ENCODE measurements at places on chromosomes 5 and 9.

DNA sequence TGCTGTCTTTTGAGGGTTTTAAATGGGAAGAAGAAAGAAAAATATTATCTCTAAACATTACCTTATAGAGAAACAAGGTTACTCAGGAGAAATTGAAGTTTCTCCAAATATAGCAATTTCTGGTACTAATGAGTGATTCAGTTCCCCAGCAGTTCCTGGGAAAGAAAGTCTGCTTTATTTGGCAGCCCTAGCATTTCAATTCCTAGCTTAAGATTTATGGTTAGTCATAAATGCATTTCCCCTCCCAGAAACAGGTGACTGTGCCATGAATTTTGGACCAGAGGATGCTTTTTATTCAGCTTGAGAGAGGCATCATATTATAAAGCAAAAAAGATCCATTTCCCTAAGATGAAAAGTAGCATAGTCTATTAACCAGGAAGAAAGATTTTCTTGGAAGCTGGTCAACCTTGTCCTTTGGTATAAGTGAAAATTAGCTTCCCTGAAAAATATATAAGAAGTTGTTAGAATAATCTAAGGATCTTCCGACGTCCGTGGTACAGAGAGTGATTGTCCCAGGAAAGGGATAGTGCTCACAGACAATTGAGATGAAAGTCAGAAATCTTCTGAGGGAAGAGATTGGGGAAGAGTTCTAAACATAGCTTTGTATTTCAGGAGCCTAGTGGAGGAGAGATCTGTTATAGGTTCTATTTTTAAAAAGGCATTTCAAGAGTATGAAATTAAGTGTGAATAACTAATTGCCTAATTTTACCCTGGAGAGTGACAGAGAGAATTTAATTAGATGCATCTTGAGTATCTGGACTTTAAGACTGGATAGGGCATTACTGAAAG is 164.9 kb downstream of the ESM1 start:
- no peak for DNase-seq

GRCh38 chr9:133078486-133078885 is 16.7 kb downstream of the CEL start:
- no peak for DNase-seq

DNA sequence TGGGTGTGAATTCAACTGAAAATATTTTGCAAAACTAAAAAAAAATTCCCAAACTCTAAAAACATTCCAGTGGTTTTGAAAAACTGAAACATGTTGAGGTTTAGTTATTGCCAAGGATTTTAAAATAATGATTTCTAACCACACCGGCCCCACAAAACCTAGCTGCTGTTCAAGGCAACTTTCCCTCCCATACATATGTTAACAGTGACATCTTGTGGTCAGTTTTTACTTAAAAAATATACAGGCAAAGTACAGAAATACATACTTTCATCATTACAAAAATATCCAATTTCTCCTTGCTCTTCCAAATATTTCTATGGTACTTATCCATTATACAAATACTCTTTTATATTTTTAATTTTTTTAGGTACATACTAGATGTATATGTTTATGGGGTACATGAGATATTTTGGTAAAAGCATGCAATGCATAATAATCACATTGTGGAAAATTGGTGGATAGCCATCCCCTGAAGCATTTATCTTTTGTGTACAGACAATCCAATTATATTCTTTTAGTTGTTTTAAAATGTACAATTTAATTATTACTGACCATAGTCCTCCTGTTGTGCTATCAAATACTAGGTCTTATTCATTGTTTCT is 34.4 kb upstream of the MRPS30 start:
- DNase-seq, result no peak

DNA sequence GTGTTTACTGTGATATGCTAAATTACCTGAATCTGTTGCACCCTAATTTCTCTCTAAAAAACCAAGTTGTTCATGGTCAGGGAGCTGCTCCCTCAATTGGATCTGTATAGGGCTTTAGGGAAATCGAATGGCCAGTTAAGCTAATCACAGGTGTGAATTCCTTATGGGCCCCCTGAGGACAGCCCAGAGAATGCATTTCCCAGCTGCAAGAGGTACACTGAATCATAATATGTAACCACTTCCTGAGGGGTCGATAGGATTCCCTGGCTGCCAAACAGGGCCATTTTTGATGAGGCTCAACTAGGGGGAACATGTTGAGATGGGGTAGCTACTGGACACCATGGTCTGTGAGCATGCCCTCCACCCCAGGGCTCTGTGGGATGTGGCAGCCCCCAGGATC is 478.6 kb downstream of the CCDC171 start:
- no peak for DNase-seq

DNA sequence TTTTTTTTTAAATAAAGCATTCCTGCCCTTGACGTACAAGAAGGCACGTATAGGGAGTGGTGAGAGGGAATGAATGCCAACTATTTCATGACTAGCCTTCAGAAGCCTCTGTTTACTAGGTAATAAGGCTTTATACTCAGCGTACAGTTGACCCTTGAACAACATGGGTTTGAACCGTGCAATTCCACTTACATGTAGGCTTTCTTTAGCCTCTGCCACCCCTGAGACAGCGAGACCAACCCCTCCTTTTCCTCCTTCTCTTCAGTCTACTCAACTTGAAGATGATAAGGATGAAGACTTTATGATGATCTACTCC is 22.5 kb downstream of the CDC42SE2 start:
- no peak for DNase-seq

DNA sequence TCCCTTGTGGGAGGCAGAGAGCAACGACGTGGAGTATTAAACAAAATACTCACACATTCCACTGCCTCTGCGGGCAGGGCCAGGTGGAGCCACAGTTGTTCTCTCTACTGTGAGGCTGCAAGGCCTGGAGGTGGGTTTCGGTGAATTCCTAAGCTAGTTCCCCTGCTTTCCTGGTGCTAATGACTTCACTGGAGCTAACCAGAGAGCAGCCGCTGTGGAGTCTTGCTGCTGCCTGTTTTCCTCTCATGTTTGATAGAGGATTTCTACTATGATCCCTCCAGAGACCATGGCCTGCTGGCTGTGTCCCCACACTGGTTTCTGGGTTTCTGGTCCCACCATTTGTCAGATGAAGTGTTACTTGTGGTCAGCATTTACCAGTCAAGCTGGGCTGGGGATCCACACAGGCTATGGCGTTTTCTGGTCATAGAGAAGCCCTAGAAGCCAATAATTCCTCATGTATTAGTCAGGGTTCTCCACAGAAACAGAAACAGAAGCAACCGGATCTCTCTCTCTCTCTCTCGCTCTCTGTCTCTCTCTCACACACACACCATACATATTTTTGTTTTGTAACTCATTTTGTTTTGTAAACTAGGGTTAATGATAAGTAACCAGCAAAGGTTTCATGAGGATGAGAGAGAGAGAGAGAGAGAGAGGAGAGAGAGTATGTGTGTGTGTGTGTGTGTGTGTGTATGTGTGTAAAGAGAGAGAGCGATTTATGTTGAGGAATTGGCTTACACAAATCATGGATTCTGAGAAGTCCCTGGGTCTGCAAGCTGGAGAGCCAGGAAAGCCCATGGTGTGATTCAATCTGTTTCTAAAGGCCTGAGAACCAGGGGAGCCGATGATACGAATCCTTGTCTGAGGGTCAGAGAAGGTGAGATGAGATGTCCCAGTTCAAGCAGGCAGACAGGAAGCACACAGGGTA is 403.0 kb downstream of the GADD45G start:
- no peak for DNase-seq

DNA sequence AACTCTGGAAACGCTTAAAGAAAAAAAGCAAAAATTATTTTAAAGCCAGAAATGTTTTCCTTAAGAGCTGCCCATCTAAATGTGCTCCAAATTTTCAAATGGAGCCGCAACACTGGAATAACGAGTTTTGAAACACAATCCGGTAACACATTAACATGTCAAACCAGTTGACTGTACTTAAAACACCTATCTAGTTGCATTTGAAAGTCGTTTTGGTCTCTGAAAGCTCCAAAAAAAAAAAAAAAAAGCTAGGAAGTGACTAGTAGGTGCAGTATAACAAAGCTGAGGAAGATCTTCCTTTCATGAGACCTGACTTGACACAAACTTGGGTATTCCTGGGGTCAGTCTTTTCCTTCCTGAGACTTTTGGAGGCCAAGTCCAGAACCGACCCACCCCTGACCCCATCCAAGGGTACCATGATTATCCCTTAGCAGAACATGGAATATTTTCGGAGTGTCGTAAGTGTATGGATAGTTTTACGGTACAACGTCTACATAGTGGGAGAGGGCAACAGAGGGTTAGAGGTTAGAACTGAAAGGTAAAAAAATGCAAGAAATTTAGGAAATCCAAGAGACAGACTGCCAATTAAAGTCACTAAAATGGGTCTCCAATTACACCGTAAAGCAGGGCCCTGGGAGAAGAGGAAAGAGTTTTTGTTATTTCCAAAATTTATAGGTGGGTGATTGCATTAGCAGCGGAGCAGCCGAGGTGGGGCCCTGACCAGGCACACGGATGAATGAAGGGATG is 812 bp downstream of the CETN3 start:
- DNase-seq, result no peak

DNA sequence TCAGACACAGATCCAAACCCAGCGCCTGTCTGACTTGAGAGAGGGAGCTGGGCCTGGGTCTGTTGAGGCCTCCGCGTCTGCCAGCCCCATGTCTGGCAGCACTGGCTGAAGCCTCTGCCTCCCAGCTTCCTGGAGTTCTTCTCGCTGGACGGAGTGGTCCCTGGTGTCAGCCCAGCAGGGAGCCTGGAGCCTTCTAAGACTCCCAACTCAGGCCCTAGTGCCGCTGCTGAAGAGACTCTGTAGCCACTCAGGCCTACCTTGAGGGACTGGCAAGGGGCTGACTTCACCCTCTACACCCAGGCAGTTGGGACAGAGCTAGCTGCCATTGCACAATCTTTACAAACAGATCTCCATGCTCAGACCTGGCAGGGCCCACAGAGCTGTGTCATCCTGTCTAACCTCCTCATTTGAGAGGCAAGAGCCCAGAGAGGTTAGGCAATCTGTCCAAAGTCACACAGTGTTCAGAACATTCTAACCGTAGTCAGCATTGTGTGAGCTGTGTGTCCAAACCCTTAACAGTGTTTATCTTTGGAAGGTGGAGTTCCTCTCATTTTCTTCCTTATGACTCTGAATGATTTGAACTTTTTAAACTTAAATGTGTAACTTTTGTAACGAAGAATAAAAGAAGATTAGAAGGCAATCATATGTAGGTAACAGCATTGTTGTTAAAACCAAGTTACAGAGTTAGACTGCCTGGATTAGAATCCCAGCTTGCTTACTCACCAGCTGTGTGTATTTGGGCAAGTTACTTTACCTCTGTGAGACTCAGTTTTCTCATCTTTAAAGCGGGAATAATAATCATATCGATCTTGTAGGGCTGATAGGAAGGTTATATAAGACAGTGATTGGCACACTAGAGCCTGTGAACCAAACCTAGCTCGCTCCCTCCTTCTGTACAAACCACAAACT is 4.6 kb upstream of the DUSP1 start:
- DNase-seq, result no peak

- no peak for DNase-seq
These were observed 63.8 kb downstream of the ANKRD55 start for GRCh38 chr5:56169281-56169680.

DNA sequence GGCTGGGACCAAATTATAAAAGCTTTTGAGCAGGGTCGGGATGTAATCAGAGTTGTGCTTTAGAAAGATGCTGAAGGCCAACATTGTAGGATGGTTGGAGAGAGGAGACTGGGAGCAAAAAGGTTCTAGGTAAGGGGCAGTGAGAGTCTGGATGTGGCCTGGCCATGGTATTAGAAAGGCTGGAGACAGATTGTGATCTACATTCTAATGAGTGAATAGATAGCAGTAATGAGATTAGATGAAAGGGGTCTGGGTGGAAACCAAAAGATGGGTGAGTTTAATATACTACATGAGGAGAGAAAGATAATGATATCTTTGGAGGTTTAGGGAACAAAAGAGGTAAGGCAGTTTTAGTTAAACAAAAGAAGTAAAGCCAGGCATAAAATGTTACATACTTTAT is 88.8 kb upstream of the SH3GL2 start:
- no peak for DNase-seq

DNA sequence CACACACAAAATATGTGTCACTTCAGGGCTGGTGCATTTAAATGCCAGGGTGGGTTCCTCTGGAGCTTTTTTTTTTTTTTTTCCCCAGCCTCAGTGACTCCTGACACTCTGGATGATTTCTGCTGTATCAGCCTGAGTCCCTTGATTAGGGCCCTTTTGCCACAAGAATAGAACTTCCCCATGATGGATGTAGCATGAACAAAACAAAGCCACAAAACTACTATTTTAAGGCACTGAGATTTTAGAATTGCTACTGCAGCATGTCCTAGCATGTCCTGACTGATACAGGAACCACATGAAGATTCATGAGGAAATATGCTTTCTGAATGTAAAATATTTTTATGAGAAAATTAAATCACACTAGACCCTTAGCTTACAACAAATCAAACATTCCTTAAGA is 13.9 kb upstream of the ADGRD2 start:
- DNase-seq, result no peak

GRCh38 chr5:158534203-158534602 is 565.5 kb downstream of the EBF1 start:
- DNase-seq, result no peak

GRCh38 chr9:93891050-93891449 is 64.1 kb downstream of the BARX1 start:
- no peak for DNase-seq

GRCh38 chr5:50822761-50823160 is 156.3 kb downstream of the PARP8 start:
- no peak for DNase-seq

- no peak for DNase-seq
These were observed 55.5 kb upstream of the N4BP3 start for GRCh38 chr5:178057839-178058238.

- DNase-seq, result no peak
These were observed 354.8 kb downstream of the NTRK2 start for GRCh38 chr9:85024374-85024773.

DNA sequence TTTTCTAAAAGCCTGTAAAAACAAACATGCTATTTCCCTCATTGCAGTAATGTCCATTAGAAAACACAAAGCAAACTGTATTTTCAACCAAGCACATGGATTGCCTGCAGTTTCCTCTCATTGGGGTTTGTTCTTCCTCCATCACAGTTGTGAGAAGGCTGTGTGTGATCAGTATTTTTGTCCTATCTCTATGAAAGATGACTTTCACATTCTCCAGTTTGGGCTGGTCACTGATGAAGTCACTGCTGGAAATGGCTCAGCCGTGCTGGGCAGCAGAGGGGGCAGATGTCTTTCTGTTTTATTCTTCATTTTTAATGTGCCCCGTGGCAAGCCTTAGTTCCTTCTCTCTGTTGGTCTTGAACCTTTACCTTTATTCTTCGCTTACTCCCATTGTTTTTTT is 288.9 kb upstream of the MPDZ start:
- DNase-seq, result no peak

GRCh38 chr9:8349901-8350300 is 550.3 kb upstream of the DMAC1 start:
- no peak for DNase-seq

- DNase-seq, result no peak
These were observed 32.2 kb downstream of the EXD3 start for GRCh38 chr9:137390553-137391410.

GRCh38 chr9:110532908-110533665 is 46.5 kb downstream of the SVEP1 start:
- no peak for DNase-seq

- no peak for DNase-seq
These were observed 4.6 kb downstream of the ENHO start for GRCh38 chr9:34518110-34518616.

- no peak for DNase-seq
These were observed 1949.6 kb upstream of the WWC1 start for GRCh38 chr5:166341740-166342337.
